ENCODE measurements at places on chromosomes 2 and 18.

DNA sequence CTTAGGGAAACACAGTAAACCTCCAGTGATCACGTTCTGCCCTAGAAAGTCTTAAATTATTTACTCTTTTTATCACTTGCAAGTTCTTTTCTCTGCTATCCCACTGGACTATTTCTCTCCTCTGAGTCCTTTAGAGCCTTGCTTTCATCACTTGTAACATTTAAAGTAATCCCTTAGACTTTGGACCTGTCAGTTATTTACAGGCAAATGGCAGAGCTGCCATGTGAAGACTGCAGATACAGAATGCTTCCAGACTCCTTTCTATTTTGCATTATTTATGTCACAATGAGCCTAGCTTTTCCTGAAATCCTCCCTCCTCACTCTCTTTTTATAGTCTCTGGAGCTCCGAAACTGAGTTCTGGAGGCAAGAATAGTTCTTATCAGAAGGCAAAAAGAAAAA is 325.6 kb upstream of the TRIB2 start:
- DNase-seq, result no peak

GRCh38 chr2:70616168-70616694 is 62.6 kb upstream of the TGFA start:
- DNase-seq, result no peak

GRCh38 chr18:58721566-58722239 is 50.4 kb downstream of the MALT1 start:
- DNase-seq, result no peak

DNA sequence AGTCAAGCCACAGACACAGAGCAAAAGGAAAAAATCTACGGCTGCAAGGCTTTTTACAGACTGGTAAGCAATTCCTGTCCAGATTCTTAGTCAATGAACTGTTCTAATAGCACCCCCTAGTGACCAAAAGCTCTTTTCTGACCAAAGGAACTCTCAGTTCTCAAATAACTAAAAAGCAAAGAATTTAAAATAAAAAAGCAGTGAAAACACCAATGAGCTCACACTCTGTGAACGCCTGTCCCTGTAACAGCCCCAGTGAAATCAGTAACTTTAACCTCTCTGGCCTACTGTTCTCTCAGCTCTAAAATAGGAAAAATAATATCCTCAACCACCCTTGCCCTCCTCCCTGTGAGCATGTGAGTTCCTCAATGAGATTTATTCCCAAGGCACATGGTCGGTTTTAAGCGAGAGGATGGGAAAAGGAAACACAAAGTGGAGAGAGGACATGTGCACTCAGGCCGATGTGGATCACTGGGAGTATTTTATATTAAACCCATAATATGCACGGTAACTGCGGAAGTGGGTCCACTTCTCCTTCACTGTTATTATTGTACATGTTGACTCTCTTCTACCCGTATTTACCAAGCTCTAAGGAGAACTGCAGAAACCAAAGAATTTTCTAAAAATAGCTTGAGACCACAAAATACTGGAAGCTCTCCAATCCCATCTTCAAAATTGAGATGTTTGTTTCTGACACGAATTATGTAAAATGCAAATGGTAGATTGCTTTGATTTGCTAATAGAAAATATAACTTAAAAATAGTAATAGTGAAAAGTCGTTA is 128.5 kb downstream of the STK39 start:
- no peak for DNase-seq

GRCh38 chr2:138827426-138828054 is 47.4 kb upstream of the NXPH2 start:
- DNase-seq, result no peak

GRCh38 chr18:46754188-46754587 is 2.7 kb downstream of the ST8SIA5 start:
- DNase-seq, result no peak

DNA sequence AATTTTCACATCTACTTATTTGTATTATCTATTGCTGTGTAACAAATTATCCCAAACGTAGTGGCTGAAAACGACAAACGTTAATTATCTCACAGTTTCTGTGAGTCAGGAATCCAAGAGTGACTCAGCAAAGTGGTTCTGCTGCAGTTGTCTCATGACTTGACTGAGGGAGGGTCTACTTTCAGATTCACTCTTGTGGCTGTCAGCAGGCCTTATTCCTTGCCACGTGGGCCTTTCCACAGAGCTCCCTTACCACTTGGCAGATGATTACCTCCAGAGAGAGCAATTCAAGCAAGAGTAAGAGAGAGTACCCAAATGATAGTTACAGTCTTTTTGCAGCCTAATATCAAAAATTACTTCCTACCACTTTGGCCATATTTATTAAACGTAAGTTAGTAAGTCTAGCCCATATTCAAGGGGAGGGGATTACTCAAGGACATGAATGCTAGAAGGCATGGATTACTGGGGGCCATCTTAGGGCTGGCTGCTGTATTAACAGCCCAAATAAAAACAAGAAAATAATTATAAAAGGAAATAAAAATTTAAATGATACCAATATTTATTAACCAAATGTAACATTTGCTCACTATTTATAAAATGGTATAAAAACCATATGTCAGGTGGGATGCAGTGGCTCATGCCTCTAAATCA is 48.7 kb upstream of the NBEAL1 start:
- DNase-seq, result no peak

GRCh38 chr2:74719066-74719465 is 65.0 kb downstream of the SEMA4F start:
- DNase-seq, result no peak

DNA sequence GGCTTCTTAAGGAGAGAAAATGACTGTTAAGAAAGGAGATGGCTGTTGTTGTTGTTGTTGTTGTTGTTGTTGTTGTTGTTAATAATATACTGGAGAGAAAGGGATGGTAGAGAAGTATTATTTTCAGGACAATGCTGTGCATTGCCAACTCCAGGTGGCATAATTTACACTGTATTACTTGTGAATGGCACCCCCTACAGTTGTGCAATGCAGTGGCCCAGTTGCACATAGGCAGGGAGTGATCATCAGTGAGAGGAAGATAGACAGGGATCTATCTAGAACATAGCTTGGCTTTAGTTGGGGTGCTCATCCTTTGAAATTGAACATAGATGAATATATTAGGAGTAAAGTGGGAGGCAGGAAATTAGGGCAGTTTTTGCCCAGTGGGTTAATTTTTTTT is 47.2 kb upstream of the TMEM163 start:
- DNase-seq, result no peak

- no peak for DNase-seq
Measured at GRCh38 chr2:191839918-191840804, 6.7 kb downstream of the CAVIN2 start.

GRCh38 chr2:19362094-19362754 is 3.8 kb upstream of the OSR1 start:
- DNase-seq, result no peak

Measured in activated naive CD4-positive, alpha-beta T cell (primary cell).